ENCODE measurements at places on chromosomes 3 and 15.

- no peak for DNase-seq
Measured at GRCh38 chr3:169999433-169999832, 32.8 kb downstream of the SEC62 start.

DNA sequence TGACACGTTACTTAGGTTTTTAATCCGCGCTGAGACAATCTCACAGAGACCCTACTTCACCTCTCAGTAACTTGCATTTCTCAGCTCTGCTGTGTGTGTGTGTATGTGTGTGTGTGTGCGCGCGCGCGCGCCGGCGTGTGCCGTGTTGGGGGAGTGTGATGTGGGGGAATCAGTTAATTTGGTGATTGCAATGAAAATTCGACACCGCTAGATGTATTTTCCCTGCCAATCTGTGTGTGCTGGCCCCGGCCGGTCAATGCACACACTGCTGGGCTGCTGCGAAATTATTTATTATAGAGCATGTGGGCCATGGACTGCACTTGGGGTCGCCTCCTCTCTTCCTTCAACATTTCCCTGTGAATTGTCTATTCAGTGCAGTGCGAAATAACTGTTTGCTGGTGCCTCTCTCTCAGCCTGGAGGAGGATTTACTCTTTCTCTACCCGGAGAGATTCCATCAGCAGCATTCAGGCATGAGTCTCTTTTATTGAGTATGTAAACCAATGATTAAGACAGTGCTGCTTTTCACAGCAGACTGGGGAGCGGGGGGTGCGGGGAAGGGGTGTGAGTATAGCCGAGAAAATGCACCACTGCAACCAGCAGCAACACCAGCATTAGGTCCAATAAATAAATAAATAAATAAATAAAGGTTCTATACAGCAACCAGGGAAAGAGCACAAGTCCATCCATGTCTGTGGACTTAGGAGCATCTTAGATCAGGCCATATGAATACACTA, 2.9 kb downstream of the CADM2 start:
- peak; percentile 32 for DNase-seq

- DNase-seq: no peak
Measured at GRCh38 chr3:133277813-133278212, 122.0 kb upstream of the BFSP2 start.

DNA sequence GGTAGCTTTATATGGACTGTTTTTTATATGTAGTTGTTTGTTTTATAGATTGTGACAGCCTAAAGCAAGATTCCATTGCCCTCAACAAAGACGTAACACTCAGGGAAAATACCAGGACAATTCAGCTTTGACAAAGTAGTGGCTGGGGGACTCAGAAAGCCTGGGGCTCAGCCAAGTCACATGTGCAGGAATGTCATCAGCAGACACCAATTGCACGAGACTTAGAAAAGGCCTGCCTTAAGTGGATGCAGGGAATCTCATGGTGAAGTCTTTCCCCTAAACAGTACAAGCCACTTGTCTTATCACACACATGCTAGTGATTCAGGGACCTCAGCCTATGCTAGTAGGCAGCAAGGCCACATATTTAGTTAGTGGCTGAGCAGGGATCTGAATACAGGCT, 381.8 kb upstream of the THBS1 start:
- DNase-seq: no peak

DNA sequence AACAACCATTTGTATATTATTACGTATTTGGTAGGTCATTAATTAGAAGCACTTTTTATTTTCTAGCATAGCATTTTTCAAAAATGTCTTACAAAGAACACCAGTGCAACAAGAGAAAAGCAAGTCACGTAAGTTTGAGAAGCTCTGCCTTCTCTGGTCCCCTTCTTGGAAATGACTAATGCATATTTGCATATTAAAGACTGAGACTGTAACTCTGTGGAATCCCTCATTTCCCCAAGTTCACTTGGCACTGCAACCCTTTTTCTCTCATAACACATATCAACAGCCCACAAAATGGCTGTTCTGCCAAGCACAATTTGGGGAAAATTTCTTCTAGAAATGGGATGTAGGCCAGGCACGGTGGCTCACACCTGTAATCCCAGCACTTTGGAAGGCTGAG, 176.3 kb downstream of the ERC2 start:
- no peak for DNase-seq

DNA sequence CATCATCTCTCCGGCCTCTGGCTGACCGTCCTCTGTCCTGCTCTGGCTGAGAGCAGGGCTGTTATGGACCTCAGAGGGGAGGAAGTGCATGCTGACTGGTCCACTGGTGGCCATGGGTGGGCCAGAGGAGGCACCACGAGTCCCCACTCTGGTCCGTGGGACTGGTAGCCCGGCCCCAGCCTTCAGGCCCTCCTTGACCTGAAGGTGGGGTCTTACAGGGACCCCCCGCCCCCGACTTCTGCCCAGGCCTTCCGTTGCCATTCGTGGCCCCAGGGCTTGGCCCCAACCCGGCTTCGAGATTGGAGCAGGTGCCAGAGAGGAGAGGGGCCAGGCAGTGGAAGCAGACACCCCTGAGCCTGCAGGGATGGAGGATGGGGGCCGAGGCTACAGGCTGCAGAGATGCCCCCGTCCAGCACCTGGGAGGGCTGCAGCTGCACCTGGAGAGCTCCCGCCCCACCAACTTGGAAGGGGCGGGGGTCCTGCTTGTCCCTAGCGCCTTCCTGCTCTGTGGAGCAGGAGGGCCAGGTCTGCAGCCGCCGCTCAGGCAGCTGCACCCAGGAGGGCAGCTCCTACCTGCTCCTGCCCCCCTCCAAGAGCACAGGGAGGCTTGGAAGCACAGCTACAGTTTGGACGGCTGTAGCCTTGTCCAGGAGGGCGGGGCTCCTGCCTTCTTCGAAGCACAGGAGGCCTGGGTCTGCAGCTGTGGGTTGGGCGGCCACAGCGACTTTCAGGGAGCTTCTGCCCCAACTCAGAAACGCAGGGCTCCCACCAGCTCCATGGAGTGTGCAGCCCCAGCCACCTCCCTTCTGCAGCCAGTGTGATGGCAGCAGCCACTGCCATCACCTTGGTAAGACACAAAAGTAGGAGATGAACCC, 142.5 kb downstream of the KLF13 start:
- no peak for DNase-seq

- peak; percentile 47 for DNase-seq
Measured at GRCh38 chr3:194269610-194270145, 81.5 kb downstream of the CPN2 start.

- DNase-seq: no peak
Measured at GRCh38 chr15:90708516-90708915, 8.6 kb upstream of the BLM start.

DNA sequence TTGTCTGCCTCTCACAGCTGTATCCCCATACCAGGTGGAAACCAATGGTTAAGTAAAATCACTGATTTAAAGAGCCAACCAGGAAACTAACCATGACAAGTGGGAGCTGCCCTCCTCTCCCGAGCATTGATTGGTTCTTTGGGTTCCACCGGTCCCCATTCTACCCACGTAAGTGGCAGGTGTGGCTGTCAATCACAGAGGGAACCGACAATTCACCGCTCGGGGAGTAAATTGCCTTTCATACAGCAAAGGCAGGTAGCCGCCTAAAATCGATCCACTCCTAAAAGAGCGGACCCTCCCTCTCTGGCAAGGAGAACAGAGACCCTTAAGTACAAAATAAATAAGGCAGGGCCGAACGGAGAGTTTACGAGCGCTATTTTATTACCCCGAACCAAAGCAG, 1.2 kb downstream of the ERC2 start:
- DNase-seq: peak; percentile 80

DNA sequence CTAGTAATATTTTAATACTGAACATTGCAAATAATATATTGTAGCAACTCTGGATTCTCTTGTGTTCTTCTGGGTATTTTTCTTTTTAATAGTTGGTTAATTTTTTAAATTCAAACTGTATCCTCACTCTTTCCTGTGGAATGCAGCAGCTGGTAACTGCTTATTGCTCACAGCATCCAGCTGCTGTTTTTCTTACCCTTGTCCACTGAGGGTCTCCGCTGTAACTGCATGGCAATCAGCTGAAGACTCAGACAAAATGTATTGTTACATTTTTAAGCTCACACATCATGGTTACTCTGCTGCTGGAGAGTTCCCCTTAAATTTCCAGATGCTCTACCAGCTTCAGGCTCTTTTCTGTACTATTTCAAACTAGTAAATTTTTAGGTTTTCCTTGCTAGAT, 227.6 kb downstream of the MBNL1 start:
- no peak for DNase-seq

- DNase-seq: no peak
Measured at GRCh38 chr15:76298986-76299385, 12.3 kb downstream of the ETFA start.

- no peak for DNase-seq
Measured at GRCh38 chr3:128734523-128735189, 8.7 kb downstream of the RAB7A start.

DNA sequence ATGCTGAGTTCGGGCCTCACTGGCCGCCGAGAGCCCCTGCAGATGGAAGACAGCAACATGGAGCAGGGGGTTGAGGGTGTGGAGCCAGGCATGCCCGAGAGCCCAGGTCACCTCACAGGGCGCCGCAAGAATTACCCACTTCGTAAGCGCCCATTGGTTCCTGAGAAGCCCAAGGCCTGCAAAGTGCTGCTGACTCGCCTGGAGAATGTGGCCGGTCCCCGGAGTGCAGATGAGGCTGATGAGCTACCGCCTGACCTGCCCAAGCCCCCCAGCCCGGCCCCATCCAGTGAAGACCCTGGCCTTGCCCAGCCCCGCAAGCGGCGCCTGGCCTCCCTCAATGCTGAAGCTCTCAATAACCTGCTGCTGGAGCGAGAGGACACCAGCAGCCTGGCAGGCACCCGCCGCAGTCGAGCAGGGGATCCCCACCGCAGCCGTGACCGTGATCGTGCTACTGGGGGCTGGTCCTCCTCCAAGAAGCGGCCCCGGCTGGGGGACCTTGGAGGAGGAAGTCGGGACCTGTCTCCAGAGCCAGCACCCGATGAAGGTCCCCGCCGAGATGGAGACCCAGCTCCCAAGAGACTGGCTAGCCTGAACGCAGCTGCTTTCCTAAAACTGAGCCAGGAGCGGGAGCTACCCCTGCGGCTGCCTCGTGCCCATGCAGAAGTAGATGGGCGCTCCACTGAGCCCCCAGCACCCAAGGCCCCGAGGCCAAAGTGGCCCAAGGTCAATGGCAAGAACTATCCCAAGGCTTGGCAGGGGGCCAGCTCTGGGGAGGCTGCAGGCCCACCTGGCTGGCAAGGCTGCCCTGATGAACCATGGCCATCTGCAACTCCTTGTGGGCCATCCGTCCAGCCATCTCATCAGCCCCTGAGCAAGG, 12.1 kb upstream of the CHST14 start:
- no peak for DNase-seq

- DNase-seq: peak; percentile 16
Measured at GRCh38 chr3:64867224-64867623, 179.4 kb upstream of the ADAMTS9 start.

DNA sequence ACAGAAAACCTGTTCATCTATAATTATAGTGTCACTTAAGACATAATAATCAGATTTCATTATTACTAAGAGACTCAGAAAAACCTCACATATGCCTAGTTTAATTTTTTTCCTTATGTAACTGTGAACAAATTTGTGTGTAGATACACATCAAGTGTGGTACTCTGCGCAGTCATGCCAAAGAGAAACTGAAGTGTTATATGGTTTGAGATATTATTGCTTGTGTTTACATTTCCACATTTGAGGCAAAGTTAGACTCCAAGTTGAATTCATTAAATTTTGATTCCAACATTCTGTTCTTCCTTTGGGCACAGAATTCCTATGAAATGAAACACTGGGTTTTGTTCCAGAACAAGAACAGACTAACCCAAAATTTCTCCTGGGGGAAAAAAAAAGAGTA, 2.2 kb downstream of the MBNL1 start:
- DNase-seq: no peak

GRCh38 chr15:78414621-78415250, 23.3 kb upstream of the IREB2 start:
- DNase-seq: no peak

DNA sequence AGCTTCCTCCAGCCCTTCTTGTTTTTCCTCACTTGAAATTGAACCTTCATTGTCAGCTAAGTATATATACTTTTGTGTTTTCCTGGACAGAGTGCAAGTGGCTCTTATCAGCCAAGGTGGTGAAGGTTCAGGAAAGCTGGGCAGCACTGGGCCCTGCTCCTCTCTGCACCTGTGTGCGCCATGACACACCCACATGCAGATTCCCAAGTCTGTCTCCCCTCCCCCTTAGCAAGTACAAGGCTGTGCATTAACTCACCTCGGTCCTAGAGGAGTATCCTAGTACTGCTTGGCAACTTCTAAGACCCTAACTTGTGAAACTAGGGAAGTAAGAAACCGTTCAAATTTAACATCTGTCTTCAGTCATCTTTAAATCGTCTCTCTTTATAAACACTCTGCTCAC, 85.8 kb downstream of the SLC49A4 start:
- DNase-seq: no peak

- DNase-seq: no peak
Measured at GRCh38 chr3:111548756-111549155, 6.8 kb downstream of the CD96 start.

DNA sequence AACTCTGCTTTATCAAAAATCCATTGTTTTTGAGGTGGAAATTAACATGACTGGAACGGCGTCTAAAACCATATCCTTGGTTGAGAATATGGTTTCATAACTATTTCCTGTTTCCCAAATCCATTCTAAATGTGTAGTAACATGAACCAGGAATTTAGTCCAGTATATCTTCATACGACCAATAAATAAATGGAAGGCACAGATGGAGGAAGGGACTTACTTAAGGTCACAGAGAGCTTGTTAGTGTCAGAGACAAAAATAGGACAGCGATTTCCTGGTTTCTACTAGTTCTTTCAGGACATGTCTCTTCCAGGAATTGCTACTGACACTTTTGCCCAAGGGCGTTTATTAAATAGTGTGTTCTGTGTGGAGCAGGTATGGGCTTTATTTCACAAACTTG, 41.2 kb downstream of the HES1 start:
- DNase-seq: no peak

DNA sequence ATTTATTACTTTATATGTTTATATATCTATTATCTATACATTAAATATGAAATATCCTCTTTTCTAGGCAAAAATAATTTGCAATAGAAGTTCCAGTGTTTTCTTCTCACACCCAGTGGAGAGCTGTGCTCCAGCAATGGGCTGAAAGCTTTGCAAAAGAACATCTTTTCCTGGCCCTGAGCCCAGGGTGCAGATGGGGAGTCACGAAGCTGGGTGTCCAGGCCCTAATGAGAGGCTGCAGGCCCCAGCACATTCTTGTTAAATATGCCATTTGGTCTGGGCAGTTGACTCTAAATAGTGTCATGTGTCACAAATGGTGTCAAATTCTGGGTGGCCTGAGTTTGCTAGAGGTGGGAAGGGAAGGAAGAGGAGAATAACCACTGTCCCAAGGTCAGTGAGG, 5.7 kb downstream of the NTRK3 start:
- DNase-seq: no peak

Measured in nephron progenitor cell (in vitro differentiated cells).